Effector memory CD4-positive, alpha-beta T cell (primary cell): ENCODE measurements at places on chromosomes 13 and 19.

- H3K36me3 ChIP-seq = no peaks in the 10 kb centered on the region
- DNase-seq = no peak
- no peaks in the 10 kb centered on the region for H3K27me3 ChIP-seq
- no peak overlapping the region for H3K27ac ChIP-seq
- H3K4me3 ChIP-seq = no peak overlapping the region
- no peaks in the 10 kb centered on the region for H3K4me1 ChIP-seq
Observed at GRCh38 chr13:67267136-67267535, 37.0 kb upstream of the PCDH9 start.

DNA sequence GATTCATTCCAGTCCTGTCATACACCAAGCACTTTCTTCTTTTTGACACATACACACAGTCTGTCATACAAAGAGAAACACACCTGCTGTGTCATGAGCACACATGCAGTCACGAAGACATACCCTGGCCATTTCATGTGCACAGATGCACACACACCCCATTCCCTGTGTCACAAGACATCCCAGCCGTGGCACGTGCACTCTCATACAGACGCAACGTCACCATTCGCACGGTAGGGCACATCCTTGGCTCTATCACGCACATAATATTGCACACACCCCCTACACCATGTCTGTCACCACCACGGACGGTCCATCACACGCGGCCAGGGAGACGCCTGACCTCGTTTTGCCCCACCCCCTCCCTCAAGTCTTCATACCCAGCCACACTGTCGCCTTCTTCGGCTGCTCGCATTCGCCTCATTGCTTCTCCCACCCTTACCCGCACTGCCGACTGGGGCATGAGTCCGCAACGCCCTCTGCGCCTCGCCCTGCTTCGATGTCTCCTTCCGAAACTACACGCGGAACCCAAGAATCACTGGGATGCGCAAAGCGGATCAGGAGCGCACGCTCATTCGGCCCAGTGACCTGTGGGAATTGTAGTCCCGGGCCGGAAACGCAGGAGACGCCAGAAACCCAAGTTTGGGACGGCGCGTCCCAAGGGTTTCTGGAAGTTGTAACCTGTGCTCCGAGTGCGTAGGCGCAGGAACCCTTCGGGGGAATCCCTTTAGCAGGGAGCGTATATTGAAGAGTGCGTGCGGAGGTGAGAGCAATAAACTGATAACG is 6.8 kb upstream of the ZNF283 start:
- H3K27me3 ChIP-seq = peaks cover 7% of the 10 kb centered on the region
- peaks cover 8% of the 10 kb centered on the region for H3K4me1 ChIP-seq
- no peaks in the 10 kb centered on the region for H3K36me3 ChIP-seq
- no peak for DNase-seq
- H3K4me3 ChIP-seq = peak overlapping the region; percentile 56

- H3K4me3 ChIP-seq = no peak overlapping the region
- no peak overlapping the region for H3K27ac ChIP-seq
- H3K4me1 ChIP-seq = no peaks in the 10 kb centered on the region
- peaks cover 7% of the 10 kb centered on the region for H3K27me3 ChIP-seq
- DNase-seq = no peak
Observed at GRCh38 chr19:45939792-45940514, 25.4 kb upstream of the NANOS2 start.

DNA sequence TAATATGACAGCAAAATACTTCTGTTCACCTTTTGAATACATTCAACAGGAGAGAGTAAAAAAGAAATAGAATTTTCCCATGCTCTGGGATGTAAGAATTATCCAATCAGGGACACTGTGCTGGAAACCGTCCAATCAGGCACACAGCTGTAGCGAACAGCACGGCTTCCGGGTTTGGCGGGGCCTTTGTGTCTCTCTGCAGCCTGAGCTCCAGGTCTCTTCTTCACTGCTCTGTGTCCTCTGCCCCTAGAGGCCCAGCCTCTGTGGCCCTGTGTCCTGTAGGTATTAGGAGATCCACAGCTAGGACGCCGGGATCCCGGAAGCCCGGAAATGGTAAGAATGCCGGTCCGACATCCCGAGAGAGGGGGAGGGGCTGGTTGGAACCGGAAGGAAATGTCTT is 92.7 kb downstream of the ZNF737 start:
- H3K27me3 ChIP-seq = no peaks in the 10 kb centered on the region
- H3K27ac ChIP-seq = no peak overlapping the region
- H3K4me3 ChIP-seq = no peak overlapping the region
- H3K4me1 ChIP-seq = no peaks in the 10 kb centered on the region
- DNase-seq = no peak
- H3K36me3 ChIP-seq = no peaks in the 10 kb centered on the region

GRCh38 chr19:38650172-38650775 is 2.8 kb downstream of the ACTN4 start:
- H3K4me3 ChIP-seq = no peak overlapping the region
- H3K27me3 ChIP-seq = no peaks in the 10 kb centered on the region
- DNase-seq = no peak
- no peaks in the 10 kb centered on the region for H3K36me3 ChIP-seq

GRCh38 chr13:21033212-21033840 is 28.1 kb downstream of the LATS2 start:
- H3K36me3 ChIP-seq = no peaks in the 10 kb centered on the region
- DNase-seq = no peak
- no peak overlapping the region for H3K27ac ChIP-seq
- H3K4me3 ChIP-seq = no peak overlapping the region
- H3K4me1 ChIP-seq = no peaks in the 10 kb centered on the region
- no peaks in the 10 kb centered on the region for H3K27me3 ChIP-seq

DNA sequence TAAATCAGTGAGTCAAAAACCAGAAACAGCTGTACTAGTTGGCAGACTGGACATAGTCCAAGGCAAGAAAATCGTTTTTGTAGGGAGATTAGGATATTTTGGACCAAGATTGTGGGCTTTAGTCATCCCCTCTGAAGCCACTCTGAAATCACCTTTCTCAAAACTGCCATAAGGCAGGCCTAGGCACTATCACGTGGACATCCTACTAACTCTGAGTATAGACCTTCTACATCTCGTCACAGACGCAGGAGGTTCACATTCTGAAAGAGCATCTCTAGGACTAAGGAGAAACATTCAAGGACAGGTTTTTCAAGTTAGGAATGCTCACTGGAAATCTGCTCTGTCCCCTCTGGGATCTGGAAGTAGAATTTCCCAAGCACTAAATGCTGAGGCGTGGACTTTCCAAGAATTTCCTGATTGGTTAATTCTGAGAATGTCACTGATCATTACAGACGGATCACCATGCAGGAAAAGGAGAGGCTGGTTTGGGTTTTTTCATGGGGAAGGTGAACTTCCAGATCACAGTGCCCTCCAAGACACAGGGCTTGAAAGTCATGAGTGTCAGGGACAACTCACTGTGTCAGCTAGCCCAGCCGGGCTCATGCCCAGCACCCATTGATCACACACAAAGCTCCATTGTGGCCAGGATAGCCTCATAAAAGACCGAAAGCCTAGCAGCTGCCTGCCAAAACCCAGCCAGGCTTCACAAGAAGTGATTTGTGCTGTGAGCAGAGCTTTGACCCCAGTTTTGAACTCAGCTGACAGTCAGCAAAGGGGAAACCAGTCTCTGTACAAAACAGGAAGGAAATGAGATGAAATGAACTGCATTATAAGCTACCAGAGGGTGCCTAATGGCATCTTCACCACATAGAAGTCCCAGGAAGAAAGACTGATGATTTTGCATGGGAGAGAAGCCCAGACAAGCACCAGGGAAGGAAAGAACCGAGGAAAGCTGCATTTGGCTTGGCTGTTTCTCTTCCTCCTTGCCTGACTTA is 2.7 kb upstream of the RUBCNL start:
- H3K4me3 ChIP-seq = no peak overlapping the region
- peaks cover 11% of the 10 kb centered on the region for H3K4me1 ChIP-seq
- DNase-seq = no peak
- no peak overlapping the region for H3K27ac ChIP-seq
- peaks cover 6% of the 10 kb centered on the region for H3K27me3 ChIP-seq
